Activated CD4-positive, alpha-beta T cell treated with anti-CD3 and anti-CD28 coated beads, Interleukin-2, Interleukin-6, amounts not matched to agents 100 ng/mL and 50 ng/mL, durations not matched to agents 16 hours and 8 hours (primary cell): ENCODE measurements at places on chromosomes 1 and 21.
A peak's percentile ranks its signal among the peaks of the same experiment; 100 is the strongest.

DNA sequence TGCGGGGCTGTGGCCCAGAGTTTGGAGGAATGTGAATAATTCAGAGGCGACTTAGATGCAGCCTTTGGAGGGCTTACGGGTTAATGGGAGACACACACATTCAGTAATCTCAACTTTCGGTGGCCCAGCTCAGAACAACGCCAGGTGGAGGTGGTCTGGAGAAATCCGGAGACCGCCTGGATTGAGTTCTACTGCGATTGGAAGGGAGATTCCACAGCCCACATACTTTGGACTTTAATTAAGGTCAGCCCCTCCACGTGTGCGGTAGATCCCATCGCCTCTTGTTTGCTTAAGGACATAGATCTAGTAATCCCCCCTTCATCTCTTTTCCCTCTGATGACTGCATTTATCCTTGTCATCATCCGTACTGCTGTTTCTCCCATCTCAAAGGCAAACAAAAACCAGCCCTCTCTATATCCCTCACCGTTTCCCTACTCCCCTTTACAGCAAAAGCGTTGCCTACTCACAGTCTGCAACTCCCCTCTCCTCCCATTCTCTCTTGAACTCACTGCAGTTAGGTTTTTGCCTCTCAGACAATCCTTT is 720 bp upstream of the BSDC1 start:
- DNase-seq = no peak

DNA sequence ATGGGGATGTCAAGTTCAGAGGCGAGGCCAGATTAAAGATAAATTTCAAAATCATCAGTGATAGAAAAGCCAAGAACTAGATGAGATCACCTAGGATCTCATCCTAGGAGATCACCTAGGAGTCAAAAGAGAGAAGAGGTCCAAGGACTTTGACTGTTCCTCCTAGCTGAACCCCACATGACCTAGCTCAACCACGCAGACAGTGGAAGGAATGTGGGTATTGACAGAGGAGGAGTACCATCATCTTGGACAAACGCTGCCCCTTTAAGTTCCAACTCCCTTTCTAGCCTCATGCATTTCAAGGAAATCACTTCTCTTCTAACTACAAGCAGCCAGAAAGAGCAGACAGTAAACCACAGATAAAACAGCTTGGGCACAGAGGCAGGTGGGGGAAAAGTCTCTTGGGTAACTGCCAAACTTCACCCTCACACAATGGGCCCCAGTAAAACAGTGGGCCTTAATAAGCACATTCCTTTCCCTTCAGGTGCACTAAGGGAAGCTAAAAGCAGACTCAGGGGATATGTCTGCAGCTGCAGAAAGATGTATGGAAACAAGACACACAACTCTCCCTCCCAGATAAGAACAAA is 12.5 kb upstream of the FAM76A start:
- no peak for DNase-seq

- no peak for DNase-seq
Measured at GRCh38 chr21:44640761-44641160, 3.6 kb downstream of the KRTAP10-10 start.

DNA sequence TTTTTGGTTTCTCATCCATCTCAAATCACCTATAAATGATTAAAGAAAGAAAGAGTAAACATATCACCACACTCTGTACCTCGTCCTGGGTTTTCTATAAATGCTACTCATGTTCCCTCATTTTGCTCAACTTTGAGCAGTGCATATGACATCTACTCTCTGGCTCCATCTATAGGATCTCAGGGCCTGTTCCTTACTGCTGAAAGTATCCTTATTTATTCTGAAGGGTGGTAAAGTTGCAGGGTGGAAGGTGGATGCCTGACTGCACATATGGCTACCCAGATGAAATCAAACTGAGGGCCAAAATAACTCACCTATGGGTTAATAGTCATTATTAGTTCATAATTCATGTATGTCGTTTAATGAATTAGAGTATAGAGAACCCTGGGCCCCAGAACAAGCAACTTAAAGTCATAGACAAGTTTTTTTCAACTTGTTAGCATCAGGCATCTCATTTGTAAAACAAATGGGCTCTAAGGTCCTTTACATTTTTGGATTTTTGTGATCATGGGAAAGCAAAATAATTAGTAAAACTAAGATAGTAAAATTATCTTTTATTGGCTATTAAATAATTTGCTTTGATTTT is 46.5 kb downstream of the NCF2 start:
- DNase-seq = peak; percentile 55

- DNase-seq = no peak
Measured at GRCh38 chr1:240927821-240928220, 315.9 kb upstream of the GREM2 start.

GRCh38 chr1:39204441-39205081 is at the start of gene MACF1:
Gene MACF1, plus strand, starts transcription at chr1:39204695. Its CDS starts 328 bp downstream, at chr1:39205023.
- peak; percentile 76 for DNase-seq

- DNase-seq = no peak
Measured at GRCh38 chr1:62954758-62955157, 170.8 kb downstream of the ATG4C start.

GRCh38 chr1:39858315-39858714 is 25.0 kb downstream of the TRIT1 start:
- no peak for DNase-seq

- DNase-seq = no peak
Measured at GRCh38 chr1:37342736-37343135, 131.6 kb upstream of the ZC3H12A start.

DNA sequence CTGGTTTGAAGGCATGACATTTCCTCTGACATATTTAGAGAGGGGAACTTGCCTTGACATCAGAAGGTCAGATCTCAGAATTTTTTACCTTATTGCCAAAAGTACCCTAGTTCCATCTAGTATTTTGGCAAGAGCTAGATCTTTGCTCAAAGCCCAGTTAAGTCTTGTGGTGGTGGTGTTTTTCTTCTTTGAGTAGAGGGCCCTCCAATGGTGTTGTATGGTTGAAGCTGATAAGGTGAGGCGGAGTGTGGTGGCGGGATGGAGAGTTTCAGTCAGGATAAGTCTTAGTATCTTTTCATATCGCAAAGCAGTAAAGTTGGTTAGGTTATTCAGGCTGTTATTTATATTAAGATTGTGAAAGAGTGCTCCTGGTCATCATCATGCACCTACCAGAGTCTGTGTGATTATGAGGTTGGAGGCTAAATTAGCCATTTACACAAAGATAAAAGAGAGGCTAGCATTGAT is 20.1 kb upstream of the MACF1 start:
- DNase-seq = no peak

DNA sequence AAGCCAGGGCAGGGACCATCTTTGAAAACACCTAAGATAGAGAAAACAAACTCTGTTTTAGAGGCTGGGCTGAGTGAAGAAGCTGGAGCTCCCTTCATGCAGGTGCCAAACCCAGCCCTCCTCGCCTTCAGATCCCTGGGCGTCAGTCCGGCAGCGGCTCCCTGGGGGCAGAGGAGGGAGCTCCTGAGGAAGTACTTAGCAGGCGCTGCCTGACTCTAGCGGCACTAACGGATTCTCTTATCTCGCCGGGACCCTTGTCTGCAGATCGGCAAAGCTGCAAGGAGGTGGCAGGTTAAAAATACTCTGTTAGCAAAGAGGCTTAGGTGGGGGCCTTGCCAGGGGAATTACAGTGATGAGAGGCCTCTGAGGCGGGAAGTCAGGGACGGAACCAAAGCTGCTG is 79.6 kb downstream of the PLXNA2 start:
- DNase-seq = no peak

DNA sequence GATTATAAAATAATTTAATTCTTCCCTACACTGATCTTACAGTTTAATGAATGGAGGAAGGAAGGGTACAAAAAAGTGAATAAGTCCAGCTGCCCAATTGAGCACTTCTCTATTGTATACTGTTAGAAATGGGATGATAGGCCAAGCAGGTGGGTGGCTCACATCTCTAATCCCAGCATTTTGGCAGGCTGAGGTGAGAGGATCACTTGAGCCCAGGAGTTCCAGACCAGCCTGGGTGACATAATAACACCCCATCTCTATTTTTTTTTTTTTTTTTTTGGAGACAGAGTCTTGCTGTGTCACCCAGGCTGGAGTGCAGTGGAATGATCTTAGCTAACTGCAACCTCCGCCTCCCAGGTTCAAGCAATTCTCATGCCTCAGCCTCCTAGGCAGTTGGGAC is 57.5 kb downstream of the ATP2B4 start:
- no peak for DNase-seq

- DNase-seq = no peak
Measured at GRCh38 chr1:36653850-36654249, 171.1 kb upstream of the CSF3R start.

- DNase-seq = no peak
Measured at GRCh38 chr1:225464851-225465792, 37.3 kb upstream of the LBR start.

- DNase-seq = peak; percentile 39
Measured at GRCh38 chr1:44511769-44512168, 106.7 kb downstream of the RNF220 start.

DNA sequence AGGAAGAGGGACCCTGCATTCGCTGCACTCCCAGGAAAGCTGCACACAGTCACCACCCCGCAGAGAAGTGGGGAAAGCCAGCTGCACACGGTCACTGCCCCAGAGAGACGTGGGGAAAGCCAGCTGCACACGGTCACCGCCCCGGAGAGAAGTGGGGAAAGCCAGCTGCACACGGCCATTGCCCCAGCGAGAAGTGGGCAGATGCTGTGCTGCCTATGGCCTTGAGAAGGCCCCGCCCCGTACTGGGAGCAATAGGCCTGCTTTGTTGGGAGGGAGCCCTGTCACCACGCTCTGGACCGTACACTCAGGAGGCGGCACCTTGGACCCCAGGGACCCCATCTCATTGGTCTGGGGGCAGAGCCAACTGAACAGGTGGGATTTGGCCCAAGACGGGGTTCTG is 4.3 kb upstream of the GPR153 start:
- no peak for DNase-seq

DNA sequence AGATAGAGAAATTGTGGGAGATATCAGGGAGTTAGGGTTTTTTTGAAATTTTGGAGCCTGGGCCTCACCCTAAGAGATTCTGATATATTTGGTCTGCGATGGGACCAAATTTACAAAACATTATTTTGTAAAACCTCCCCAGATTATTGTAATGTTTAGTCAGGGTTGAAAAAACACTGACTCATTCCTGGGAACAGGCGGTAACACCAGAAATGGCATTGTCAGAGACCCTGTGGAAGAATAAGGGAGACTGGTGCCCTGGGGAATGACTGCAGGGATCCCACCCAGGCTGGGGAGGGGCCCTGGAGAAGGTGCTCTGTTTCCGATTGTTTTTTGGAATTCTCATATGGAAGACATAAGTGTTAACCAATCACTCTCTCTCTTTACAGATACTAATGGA is 13.1 kb upstream of the STRIP1 start:
- DNase-seq = no peak

- DNase-seq = no peak
Measured at GRCh38 chr1:232404981-232405731, 224.8 kb downstream of the SIPA1L2 start.

DNA sequence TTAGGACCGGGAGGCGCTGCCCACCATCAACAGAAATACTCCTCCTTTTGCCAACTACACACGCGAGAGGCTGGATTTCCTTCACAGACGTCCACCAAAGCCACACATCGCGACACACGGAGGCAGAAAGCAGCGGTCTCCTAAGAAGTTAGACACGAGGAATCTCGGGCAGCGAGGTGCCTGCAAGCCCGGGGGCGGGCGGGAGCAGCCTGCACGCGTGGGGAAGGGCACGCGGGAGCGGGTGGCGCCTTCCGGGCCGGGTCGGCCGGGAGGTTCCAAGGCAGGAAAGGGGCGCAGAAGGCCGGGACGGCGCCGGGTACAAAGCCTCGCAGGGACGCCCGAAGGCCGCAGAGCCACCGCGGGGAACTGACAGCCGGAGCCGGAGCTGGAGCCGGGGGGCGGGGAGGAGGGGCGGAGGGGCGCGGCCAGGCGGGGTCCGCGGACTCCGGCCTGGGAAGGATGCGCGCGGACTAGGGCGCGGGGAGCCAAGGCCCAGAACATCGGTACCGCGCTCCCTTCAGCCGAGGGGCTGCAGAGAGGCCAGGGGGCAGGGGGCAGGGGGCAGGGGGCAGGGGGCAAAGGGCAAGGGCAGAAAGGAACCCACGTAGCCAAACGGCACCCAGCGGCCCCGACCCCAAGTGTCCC is 722 bp downstream of the NPHP4 start:
- peak; percentile 32 for DNase-seq

GRCh38 chr1:181083842-181084605 is 4.5 kb upstream of the IER5 start:
- peak; percentile 66 for DNase-seq

DNA sequence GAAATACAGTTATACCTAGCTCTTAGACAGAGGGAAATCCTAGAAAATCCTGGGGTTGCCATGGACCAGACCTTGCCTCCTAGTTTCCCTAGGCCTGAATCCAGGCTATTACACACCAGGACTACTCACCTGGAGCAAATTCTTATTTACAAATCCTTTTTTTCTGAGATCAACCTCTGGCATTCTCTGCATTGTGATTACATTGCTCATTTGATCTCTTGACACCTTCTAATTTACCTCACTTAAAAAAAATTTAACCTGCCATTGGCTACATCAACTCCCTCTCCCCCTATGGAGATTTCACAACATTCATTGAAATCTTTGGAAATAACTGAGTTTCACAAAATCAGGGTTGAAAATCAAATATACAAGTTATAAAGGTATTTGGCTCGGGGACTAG is 2.9 kb upstream of the C1orf105 start:
- no peak for DNase-seq

DNA sequence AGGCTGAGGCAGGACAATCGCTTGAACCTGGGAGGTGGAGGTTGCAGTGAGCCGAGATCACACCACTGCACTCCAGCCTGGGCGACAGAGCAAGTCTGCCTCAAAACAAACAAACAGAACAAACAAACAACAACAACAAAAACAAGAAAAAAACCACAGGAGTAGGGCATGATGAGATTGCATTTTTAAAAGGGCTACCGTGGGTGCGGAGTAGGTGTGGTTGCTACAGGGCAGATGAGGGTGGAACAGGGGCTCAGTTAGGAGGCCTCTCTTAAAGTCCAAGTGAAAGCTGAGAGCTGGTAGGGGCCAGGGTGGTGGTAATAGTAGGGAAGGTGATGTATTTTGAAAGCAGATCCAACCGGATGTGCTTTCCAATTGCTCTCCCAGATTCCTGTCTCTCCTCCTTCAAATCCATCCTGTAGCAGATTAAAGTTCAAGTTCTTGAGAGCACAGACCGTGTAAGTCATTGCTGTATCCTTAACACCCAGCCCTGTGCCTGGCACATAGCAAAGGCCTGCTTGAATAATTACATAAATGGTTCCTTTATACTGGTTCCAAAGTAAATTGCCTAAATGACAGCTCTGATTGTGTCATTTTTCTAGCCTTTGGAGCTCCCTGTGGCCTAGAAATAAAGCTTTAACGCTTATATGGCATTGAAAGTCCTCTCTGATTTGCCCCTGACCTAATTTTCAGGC is 4.2 kb upstream of the LINGO4 start:
- DNase-seq = no peak

GRCh38 chr1:31401241-31401640 is 11.8 kb upstream of the SERINC2 start:
- no peak for DNase-seq

GRCh38 chr1:97174039-97174704 is 452.6 kb downstream of the PTBP2 start:
- no peak for DNase-seq

GRCh38 chr1:36847761-36848160 is 186.6 kb downstream of the GRIK3 start:
- no peak for DNase-seq
